SIG-M5 (cell line): ENCODE measurements at places on chromosomes 5 and 9.

DNA sequence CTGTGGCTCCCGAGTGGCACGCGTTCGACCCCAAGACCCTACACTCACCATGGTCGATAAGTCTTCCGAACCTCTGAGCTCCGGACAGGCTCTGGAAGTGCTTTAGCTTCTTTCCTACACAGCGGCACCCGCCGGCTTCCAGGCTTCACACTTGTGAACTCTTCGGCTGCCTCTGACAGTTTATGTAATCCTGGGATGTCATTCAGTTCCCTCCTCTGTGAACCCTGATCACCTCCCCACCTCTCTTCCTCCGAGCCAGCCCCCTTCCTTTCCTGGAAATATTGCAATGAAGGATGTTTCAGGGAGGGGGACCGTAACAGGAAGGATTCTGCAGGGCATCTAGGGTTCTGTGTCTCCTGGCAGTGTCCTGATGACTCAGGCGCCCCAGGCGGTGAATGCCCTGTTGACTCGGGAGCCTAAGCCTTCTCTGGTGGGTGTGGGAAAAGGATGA is at the start of gene CD14:
TSS of gene CD14 (minus strand) at position 155 of the 451 bp plus-strand sequence. CDS start at position 51, 104 bp downstream.
- DNase-seq, result no peak

DNA sequence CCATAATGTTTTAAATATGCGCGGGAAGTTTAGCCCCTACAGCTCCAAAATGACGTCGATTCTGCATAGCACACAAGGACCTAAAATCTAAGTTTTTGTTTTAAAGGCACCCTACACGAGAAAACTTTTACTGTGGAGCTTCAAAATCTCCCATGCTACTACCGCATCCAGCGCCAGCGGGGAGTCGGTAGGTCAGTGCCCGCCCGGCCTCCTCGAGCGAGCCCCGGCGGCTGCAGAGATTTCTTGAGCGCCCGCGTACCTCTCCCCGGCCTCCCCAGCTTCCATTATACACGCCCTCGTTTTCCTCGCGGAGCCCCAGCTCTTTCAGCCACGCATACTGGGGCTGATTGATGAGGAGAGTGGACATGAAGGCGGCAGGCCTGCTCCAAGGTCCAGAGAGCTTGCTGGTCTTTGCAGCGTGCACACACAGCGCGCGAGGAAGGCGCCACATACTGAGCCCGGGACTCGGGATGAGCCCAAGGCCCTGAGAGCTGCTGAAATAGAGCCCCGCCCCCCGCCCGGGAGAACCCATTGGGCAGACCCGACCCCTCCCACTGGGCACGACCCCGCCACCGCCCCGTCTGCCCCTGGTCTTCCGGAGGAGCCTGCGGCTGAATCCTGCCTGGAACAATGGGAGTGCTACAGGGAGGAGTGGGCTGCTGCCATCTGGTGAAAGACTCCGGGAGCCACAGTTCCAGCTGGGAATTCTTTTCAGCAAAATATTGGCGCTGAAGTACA is at the start of gene ALDH7A1:
TSS of gene ALDH7A1 (minus strand) at position 472 of the 738 bp plus-strand sequence. CDS start at position 451, 21 bp downstream.
- DNase-seq, result no peak

GRCh38 chr9:110252509-110253139 is 3.7 kb downstream of the TXN start:
- no peak for DNase-seq

- DNase-seq, result no peak
Observed at GRCh38 chr9:27433631-27434325, 90.3 kb upstream of the IFNK start.

DNA sequence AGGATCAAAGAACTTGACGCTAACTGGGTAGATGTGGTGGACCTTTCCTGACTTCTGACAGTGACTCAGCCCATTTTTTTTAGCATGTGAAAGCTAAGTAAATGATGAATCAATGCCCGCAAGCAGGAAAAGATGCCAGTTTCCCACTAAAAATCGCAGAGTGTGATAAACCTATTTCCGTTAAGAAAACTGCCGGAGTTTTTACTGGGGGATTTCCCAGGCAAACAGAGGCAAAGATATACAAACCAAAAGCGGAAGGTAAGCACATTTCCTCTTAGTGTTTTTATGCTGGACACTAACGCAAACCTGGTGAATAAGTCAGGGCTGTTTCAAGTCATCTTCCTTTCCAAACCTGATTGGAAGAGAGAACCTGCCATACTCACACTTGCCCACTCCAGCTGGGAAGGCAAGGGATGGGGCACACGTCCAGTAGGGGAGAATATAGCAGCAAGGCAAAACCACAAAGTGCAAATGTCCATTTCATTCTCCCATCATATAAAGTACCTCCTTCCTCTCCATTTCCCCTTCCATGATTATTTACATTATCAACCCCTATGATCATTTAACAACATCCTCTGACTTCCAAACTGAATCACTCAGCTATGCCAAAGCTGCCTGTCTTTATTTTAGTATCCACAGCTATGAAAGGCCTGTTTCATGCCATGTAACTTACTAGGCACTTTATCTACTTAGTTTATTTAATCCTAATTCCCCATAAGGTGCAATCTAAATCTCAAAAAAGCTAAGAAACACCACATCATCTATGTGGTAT is 349.7 kb upstream of the RFX3 start:
- DNase-seq, result no peak

DNA sequence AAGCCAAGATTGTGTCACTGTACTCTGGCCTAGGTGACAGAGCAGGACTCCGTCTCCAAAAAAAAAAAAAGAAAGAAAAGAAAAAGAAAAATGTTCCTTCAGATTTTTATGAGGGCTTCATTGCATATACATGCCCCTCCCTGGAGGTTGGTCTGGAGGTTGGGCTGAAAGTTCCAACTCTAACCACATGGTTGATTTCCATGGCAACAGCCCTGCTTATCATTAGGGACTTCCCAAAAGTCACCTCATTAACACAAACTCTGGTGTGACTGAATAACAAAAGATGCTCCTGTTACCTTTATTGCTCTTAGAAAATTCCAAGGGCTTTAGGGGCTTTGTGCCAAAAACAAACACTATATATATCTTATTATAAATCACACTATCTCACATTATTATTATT is 113.8 kb downstream of the TMC1 start:
- DNase-seq, result no peak

GRCh38 chr5:61884252-61884855 is 421.7 kb upstream of the KIF2A start:
- DNase-seq, result no peak

- no peak for DNase-seq
Observed at GRCh38 chr5:61964201-61964600, 341.8 kb upstream of the KIF2A start.

DNA sequence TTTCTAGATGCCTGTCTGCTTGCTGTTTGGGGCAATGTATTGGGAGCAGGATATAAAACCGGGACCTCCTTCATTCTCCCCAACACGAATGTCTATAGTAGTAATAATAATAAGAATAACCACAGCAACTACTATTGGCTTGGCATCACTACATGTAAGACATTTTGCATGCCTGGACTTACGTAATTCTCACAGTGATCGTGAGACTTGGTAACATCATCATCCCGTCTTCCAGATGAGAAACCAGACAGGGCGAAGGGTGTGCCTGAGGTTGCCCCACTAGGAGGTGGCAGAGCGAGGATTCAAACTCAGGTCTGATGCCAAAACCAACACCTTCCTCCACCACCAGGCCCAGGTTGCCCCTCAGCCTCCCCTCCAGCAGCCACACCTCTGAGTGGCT is 185.1 kb downstream of the RGS3 start:
- no peak for DNase-seq

GRCh38 chr5:79702606-79703380 is 13.2 kb downstream of the CMYA5 start:
- peak; percentile 83 for DNase-seq
